NCI-H526 treated with DMSO at 0.1 percent for 48 hours (cell line): ENCODE measurements at places on chromosomes 13 and 19.

GRCh38 chr19:39401070-39401548, 5.5 kb upstream of the ZFP36 start:
- no peak for DNase-seq

- DNase-seq, result peak; percentile 30
These were observed 172.3 kb upstream of the KLF12 start for GRCh38 chr13:74306496-74306895.

- no peak for DNase-seq
These were observed 14.5 kb downstream of the FFAR2 start for GRCh38 chr19:35462476-35462953.

DNA sequence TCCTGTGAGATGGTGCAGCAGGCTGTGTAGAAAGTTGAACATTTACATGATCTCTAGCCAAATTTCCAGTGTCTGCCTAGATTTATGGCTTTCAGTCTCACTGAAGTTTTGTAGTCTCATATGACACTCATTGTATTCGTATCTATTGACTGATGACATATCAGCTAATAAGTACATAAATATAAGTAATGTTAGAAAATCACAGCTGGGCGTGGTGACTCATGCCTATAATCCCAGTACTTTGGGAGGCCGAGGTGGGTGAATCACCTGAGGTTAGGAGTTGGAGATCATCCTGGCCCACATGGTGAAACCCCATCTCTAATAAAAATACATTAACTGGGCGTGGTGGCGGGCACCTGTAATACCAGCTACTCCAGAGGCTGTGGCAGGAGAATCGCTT, 54.7 kb upstream of the HTR2A start:
- DNase-seq, result no peak

DNA sequence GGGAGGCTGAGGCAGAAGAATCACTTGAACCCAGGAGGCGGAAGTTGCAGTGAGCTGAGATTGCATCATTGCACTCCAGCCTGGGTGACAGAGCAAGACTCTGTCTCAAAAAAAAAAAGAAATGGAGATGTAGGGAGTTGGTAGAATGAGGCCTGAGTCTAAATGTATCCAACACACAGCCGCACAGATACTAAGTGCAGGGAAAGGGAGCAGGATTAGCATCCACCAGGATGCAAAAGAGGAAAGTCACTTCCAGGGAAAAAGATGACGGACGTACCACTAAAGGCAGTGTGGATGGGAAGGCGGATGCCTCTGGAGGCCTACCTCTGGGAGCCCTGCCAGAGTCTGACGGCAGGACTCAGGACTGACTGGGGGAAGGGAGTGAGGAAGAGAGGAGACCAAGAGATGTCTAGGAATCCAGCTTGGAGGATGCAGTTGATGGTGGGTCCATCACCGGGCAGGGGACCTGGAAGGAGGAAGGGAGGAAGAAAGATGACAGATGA, 6.8 kb downstream of the FAM98C start:
- no peak for DNase-seq

DNA sequence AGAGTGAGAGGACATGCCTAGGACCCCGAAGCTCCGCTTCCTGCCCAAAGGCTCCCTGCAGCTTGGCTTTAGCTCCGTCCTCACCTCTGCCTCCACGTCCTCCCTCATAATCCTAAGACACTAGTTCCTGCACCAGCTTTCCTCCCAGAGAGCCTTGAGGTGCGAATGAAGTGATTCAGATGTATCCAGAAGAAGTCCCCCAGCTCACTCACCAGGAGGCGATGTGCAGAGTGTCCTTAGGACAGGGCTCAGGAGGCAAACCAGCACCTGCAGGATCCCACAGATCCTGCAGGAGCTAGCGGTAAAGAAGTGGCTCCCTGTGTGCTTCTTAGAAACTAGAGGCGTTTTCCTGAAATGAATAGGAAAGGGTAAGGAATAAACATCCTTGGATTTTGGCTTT, 109.7 kb downstream of the HSPH1 start:
- DNase-seq, result no peak

DNA sequence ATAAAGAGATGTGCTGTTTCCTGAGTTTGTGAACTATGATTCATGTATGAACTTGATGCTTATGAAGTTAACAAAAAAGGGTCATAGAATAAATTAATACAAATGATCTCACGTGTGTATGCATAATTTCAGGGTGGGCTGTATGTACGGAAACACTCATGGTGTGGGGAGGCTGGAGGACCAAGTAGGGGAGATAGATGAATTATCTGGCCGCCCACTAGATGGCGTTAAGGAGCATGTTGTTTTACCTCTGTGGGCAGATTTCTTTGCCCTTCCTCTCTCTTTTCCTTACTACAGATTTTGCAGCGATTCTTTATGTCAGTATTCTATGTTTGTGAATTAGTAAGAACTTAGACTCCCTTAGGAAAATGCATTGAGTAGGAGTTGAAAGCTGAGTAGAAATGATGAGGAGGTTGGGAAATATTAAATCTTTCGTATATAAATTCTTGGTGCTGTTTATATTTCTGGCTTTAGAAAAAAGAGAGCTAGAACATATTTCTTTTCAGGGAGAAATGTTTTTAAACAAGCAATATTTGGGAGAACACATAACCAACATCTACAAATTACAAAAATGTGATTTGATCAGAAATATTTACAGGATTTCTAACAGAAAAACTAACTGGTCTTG, 47.4 kb upstream of the TMTC4 start:
- peak; percentile 36 for DNase-seq

- no peak for DNase-seq
These were observed 62.9 kb upstream of the KLF2 start for GRCh38 chr19:16261584-16262368.

DNA sequence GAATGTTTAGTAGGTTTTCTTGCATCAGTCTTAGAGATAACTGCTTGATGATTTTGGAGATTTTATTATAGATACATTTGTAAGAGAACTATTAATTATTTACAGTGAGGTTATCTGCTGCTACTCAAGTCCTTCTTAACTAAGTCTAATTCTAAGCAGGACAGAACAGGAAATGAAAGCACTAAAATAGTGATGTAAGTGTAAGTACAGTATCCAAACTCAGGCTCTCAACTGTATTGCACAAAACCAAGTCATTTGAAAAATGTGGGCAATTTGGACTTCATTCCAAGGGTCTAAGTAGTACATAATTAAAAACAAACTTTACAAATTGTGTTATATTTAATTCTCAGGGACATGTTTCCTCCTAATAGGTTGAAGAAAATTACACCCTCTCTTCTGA, 417.1 kb downstream of the ITGBL1 start:
- no peak for DNase-seq

- DNase-seq, result no peak
These were observed 11.8 kb upstream of the BTBD2 start for GRCh38 chr19:2027361-2027760.

GRCh38 chr13:69474011-69474685, 633.5 kb upstream of the ATXN8OS start:
- DNase-seq, result no peak

GRCh38 chr19:10085641-10086590, at the start of gene SHFL:
SHFL (plus strand) TSS chr19:10086317; CDS start chr19:10086428, 111 bp downstream.
- no peak for DNase-seq

DNA sequence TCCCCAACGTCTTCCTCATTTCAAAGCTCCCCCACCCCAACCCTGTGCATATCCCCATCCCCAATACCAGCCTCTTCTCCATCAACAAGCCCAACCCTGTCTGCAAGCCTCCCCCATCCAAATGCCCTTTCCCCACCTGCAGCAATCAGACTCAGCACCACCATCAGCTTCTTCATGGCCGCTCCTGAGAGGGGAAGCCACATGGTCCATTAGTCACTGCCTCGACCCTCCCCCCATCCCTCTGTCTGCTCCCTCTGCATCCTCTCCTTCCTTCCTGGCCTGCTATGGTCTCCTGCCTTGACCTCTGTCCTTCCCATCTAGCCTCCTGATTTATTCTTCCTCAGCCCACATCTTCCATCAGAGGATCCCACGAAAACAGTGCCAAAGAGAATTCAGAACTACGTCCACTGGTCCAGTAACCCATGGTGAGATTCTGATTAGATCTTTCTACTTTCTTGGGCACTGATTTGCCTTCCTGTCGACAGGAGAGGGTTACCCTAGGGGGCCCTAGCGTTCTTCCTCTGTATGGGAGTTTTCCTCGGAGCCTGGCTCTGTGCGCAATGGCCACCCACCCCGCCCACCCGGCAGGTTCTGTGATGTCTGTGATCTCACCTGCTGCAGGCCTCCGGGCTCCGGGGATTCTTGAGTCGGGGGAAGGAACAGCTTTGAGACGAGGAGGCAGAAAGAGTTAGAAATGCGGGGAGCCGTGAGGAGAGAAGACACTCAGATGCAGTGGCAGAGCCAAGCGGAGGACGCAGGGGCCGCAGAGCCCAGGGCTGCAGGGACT, 1.3 kb downstream of the KLK6 start:
- DNase-seq, result no peak

DNA sequence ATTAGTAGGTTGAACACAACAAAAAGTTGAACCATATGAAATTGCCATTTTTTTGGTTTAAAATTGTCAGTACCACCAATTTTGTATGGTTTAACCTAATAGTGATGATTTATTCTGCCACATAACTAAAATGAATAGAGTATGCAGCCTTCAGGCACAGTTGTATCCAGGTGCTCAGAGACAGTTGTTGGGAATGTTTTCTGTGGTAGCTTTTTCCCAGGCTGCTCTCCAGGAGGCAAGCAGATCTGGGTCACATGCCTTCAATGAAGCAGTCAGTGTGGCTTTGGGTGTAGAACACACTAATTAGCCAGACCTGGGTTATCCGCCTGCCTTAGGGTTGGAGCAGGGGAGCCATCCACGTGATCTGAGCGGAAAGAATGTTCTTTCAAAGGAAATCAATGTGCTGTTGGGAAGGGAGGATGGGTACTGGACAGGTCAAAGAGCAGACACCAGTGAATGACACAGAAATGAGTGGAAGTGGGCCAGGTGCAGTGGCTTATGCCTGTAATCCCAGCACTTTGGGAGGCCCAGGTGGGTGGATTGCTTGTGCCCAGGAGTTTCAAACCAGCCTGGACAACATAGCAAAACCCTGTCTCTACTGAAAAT, 28.6 kb downstream of the MARK4 start:
- no peak for DNase-seq
